ENCODE measurements at places on chromosomes 2 and 18.
A peak's percentile ranks its signal among the peaks of the same experiment; 100 is the strongest.

- DNase-seq: no peak
These were observed 465.6 kb upstream of the POU3F3 start for GRCh38 chr2:104388296-104388695.

DNA sequence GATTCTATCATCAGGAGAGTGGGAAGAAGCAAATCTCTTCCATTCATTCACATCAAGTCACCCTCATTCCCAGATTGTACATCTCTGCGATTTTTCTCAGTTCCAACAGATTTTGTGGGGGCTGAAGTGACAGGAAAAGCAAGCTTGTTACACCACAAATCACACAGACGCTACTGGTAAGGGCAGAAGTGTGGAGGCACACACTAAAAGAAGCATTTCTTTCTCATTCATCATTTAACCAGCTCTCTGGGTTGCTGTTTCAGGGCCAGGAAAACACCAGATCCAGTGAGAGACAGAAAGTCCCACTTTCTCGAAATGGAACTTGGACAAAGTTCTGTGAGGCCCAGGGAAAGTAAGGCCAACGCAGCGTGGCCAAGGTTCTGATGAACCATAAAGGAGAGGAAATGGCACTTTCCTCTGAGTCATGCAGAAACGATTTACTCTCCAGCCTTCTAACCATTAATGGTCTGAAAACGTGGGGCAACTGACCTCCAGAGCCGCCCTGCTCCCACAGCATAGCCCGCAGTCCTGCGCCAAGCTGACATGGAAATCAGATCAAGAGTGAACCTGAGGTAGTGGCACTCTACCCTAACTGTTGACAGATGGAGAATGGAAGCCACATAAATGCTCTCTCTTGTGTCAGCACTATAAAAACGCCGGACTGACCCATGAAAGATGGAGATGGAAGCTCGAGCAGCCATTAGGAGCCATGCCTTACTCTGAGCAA is 191.0 kb downstream of the C1D start:
- peak; percentile 97 for DNase-seq

GRCh38 chr2:229715895-229716507 is 1.6 kb upstream of the DNER start:
- peak; percentile 37 for DNase-seq

DNA sequence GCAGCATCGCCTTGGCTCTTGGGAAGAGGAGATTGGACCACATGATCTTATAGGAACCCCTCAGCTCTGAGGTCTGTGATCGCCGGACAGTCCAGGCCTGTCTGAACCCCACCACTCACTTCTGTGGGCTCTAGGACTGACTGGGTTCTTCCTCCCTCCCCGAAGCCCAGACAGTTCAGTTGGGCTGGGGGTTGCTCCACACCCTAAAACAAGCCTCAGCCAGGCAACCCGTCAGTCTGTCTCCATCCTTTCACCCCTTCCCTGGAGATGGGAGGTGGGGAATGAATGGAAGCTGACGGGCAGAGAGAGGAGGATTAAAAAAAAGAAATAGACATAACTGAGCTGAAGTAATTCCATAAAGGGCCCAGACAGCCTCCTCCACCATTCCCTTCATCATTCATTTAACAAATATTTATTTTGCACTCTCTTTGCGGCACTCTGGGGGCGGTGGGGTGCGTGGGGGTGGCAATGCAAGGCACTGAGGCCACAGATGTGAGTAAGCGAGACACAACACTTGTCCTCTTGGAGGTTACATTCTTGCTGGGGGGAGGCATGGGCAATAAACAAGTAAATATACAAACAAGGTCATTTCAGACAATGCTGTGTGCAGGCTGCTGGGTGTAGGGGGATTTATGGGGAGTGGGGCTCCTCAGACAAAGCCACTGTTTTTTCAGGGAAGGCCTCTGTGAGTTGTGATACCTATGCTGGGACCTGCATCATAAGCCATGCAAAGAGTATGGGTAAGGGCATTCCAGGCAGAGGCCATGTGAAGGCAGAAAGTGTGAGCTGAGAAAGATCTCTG is 12.9 kb downstream of the WNT10A start:
- no peak for DNase-seq

- no peak for DNase-seq
These were observed 143.7 kb downstream of the LRATD1 start for GRCh38 chr2:14776216-14776615.

- DNase-seq: no peak
These were observed 35.5 kb downstream of the SCN2A start for GRCh38 chr2:165274698-165275097.

GRCh38 chr2:43179942-43180341 is 46.5 kb downstream of the ZFP36L2 start:
- DNase-seq: no peak

DNA sequence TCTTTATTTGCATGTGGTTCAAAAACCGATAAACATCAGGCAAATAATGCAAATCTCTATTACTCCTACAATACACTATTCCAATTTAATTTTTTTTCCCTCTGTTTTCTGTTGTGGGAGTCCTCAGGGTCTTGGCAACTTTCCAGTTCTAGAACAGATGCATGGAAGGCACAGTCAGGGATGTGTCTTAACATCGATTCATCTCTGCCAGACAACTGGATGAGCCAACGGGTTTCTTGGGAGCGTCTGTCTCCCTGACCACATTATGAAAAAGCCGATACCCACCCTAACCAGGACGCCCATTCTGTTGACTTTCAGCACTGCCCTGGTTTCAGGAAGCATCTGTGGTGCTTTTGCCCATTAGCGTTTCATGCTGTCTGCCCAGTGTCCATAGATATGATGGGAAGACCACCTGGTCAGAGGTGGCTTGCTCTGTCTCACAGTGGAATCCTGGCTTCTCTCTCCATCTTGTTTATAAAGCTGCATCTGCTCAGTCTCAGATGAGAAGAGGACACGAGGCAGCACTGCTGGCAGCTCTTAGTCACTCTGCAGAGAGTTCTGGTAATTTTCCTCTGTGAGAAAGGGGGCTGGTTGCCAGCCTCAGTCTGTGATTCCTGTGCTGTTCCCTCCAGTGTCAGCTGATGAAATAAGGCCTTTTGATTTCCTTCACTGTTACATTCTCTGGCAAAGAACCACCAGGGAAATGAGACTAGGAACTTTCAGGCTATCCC is 57.9 kb upstream of the KCNE4 start:
- DNase-seq: peak; percentile 81

- no peak for DNase-seq
These were observed 148.4 kb downstream of the DOCK10 start for GRCh38 chr2:224893848-224894247.
